ENCODE measurements at places on chromosomes 3 and 15.

GRCh38 chr3:191237047-191237882, 38.2 kb downstream of the OSTN start:
- no peak for DNase-seq

DNA sequence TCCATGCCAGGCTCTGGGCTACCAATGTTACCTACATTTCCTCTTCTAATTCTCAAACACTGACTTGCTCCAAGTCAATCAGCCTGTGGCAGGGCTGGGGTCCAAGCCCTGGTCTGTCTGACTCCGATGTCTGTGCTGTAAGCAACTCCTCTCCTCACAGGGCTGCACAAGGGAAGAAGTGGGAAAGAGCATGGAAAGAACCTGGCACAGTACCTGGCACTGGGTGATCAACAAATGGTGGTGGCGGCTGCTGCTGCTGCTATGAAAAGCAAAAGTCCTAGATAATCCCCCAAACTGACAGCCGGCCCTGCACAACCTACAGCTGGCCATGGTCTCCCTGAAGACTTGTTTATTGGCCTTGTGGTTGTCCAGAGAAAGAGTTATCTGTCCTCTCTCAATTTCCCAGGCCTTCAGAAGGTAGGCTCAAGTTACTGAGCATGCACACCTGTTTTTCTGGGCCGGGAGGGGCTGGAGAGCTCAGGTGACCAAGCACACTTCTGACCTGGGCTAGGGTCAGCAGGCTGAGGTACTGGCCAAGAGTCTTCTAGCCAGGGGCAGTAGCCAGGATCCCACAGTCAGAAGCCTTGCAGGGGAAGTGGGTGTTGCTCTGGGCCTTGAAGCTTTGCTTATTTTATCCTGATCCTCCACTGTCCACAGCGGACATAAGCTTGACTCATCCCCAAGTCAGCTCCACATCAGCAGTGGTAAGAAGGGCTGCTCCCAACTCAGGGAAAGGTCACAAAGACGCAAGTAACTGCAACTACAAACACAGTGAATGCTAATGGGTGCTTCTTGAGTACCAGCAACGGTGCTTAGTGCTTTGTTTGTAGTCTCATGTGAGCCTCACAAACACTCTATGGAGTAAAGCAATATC, 35.3 kb upstream of the KY start:
- no peak for DNase-seq

DNA sequence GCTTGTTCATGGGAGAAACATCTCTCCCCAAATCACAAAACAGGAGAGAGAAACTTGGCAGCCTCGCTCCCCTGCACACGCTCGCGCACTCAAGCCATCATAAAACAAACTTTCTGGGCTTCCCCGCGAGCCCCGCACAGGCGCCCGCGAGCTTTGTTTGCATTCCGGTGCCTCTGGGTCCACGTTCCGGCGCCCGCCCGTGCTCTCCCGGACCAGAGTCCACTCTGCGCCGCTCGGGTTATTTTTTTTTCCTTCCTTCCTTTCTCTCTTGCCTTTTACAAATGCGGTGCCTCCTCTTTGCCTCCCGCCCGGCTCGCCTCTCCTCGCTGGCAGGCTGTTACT, 363 bp downstream of the MAGI1 start:
- no peak for DNase-seq

- DNase-seq, result peak; percentile 30
Measured at GRCh38 chr15:52331490-52332240, 36.1 kb upstream of the MYO5C start.

- DNase-seq, result no peak
Measured at GRCh38 chr3:89565098-89565497, 457.7 kb downstream of the EPHA3 start.

All from activated T-cell treated with anti-CD3 and anti-CD28 coated beads for 48 hours (primary cell).